Myocyte (in vitro differentiated cells): ENCODE measurements at places on chromosomes 1 and 21. TPM values are rescaled to one million over a fixed set of nuclear protein-coding genes. Genes with fewer than 3 reads are reported as not detected.

Gene FNDC10
- total RNA-seq, result 1.0 and 3.5 TPM in 2 replicates

Gene DNASE2B
- not detected in 2 replicates for total RNA-seq

Gene E2F2
- 0.13 and 0.16 TPM in 2 replicates for total RNA-seq

Gene MXRA8
- 224 and 252 TPM in 2 replicates for total RNA-seq
